ENCODE measurements at places on chromosomes 6 and 20. TPM values are rescaled to one million over a fixed set of nuclear protein-coding genes. Genes with fewer than 3 reads are reported as not detected.
A peak's percentile ranks its signal among the peaks of the same experiment; 100 is the strongest.

MATN4 gene
- total RNA-seq, result 2.7 TPM

TNFRSF6B gene
- total RNA-seq, result 7.1 TPM

KHDC1L gene
- not detected for total RNA-seq

CUL7 gene
- total RNA-seq, result 18.2 TPM

SEL1L2 gene
- not detected for total RNA-seq

MYCT1 gene
- total RNA-seq, result 4.2 TPM

TMEM74B gene
- total RNA-seq, result 4.1 TPM

RPP40 gene
- 8.8 TPM for total RNA-seq

NR2E1 gene
- not detected for total RNA-seq

MCCD1 gene
- not detected for total RNA-seq

TBC1D7 gene
- 13.9 TPM for total RNA-seq

CAP2 gene
- 1.4 TPM for total RNA-seq

BCAS1 gene
- 2.3 TPM for total RNA-seq

DNA sequence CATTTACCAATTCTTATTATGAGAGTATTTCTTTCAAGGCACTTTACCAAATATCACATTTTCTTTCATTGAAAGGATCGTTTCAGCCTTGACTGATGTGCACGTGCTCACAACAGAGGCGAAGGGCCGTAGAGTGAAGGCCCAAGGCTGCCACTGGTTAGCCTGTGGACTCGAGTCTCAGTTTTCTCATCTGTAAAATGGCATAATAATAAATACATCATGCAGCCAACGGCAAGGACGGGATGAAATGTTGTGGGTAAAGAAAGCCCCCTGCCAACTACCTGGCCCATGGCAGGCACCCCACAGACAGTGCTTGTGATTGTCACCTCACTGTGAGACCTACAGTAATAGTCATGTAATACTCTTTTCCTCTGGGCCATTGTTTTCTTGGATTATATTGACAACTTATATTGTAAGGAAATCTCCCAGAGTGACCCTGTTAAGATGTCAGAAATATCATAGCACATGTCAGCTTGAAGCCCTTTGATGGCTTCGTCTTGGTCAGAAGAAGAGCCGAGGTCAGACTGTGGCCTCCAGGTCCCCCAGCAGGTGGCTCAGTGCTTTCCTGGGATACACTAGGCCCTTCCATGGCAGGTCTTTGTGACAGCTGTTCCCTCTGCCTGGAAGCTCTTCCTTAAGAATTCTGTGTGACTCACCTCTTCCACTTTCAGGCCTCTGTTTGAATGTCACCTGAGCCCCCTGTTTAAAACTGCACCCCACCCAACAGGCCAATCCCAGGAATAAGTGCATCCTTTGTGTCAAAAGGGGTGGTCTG, 36.3 kb downstream of the FAM50B start:
- peak; percentile 59 for DNase-seq

- DNase-seq, result no peak
Observed at GRCh38 chr20:22653658-22654642, 69.6 kb upstream of the FOXA2 start.

DNA sequence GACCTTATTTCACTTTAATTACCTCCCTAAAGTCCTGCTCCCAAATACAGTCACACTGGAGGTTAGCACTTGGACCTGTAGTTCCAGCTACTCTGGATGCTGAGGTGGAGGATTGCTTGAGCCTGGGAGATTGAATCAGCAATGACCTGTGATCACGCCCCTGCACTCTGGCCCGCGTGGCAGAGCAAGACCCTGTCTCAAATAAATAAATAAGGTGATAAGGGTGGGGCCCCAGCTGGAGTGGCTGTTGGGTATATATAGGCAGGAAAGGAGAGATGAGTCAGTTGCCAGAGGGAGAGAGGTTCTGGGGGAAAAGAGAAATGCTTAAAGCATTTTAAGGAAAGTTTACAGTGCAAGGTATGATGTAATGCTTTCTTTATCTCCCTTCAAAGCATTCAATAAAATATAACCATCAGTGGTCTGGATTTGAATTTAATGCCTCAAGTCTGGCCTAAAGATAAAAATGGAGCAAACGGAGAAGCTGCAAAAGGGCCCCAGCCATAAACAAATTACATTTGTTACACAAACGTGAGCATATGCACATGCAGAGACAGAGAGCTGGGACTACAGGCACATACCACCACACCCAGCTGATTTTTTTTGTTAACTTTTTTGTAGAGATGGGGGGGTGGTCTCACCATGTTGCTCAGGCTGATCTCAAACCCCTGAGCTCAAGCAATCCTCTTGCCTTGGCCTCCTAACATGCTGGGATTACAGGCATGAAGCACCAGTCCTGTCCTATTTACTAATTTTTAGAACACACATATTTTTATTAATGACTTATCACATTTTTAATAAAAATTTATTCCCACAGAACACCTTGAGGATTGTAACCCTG, 6.1 kb upstream of the PM20D2 start:
- DNase-seq, result no peak

DNA sequence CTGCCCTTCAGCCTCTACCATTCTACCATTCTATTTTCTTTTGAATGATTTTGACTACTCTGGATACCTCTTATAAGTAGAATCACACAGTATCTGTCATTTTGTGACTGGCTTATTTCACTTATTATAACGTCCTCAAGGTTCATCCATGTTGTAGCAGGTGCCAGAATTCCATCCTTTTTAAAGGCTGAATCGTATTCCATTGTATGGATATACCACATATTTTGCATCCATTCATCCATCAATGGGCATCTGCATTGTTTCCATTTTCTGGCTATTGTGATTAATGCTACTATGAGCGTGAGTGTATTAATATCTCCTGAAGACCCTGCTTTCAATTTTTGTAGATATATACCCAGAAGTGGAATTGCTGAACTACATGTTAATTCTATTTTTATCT, 105.5 kb downstream of the SYNE1 start:
- DNase-seq, result no peak

DNA sequence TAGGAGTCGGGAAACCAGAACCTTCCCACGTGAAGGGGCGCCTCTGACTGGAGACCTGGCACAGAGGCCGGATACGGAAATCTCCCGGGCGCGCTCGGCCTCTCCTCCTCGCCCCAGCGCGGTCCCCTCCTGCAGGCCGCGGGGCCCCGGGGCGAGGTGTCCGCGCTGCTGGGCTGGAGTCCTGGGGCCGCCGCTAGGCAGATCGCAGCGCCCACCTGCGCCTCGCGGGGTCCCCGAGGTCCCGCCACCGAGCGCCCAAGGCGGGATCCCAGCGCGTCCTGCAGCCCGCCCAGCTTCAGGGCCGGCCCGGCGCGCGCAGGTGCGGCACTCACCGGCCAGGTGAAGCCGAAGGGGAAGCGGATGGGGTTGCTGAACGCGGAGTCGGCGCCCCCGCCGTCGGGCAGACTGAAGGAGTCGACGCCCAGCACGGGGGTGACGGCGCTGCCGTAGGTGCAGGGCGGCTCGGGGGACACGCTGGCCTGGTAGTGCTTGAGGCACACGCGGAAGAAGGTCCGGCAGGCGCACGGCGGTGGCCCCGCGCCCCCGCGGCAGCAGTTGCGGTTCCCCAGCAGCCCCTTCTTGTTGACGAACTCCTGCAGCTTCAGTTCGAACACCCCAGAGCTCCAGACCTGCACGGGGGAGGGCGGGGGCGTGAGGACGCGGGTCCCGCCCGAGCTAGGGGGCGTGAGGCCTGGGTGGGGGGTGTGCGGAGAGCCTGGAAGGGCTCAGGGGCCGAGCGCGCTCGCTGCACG, 1.5 kb downstream of the DLL1 start:
- DNase-seq, result no peak

- no peak for DNase-seq
Observed at GRCh38 chr6:122400121-122400450, 634 bp downstream of the HSF2 start.

DNA sequence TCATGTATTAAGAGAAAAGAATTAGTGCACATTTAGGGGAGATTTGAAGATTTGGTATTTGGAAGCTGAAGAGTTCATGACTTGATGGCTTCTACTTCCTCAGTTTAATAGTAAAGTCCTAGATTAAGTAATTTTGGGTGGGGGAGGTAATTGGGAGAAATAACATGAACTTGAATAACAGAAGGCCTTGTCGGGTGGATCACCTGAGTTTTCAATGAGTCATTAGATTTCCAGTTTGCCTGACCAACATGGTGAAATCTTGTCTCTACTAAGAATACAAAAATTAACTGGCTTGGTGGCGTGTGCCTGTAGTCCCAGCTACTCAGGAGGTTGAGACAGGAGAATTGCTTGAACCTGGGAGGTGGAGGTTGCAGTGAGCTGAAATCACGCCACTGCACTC, 181.0 kb downstream of the GJA1 start:
- no peak for DNase-seq

DNA sequence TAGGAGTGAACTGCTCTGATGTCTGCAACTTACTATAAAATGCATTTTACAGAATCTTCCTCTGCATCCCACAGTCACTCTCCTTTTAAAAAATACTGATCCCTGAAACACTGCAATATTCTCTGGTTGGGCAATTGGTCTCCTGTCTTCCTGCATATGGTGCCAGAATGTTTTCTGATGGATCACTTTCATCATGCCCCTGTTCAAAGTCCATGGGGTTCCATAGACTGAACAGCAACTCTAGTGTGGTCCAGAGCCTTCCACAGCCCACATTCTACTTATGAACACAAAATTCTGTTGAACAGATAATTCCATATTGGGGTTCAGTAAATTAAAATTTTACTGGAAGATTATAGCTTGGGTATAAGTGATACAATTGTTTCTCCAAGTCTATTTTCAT, 11.0 kb downstream of the GSTA2 start:
- no peak for DNase-seq

GRCh38 chr6:7806711-7807110, 80.8 kb downstream of the BMP6 start:
- no peak for DNase-seq

DNA sequence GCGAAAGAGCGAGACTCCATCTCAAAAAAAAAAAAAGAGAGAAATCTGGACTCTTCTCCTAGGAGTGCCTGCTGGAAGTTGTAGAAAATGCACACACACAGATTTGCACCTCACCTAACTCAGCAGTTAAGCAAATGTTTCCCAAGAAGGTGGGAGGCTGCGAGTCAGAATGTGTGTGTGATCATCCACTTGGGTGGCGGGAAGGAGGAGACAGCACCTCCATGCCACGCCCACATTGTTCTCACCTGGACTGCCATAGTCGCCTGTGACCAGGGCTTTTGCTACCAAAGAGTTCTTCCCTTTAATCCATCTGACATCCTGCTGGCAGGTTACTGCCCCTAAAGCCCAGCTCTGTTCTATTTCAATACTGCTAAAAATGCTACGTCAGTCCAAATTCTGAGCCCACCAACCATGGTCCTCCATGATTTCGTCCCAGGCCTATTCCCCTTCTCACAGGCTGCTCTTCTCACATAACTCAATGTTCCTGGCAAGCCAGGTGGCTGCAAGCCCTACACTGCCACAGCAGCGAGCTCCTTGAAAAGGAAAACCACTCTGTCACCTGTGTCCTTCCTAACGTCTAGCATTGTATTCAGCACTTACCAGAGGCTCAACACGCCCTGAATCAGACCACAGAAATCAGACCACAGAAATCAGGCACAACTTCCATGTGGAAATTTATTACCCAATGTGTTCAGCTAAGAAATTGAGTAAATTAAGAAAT, 77.5 kb downstream of the PSMG4 start:
- DNase-seq, result no peak

- no peak for DNase-seq
Observed at GRCh38 chr20:5148581-5148980, 21.8 kb downstream of the CDS2 start.

GRCh38 chr6:65126667-65127066, 580.4 kb downstream of the EYS start:
- no peak for DNase-seq

- DNase-seq, result no peak
Observed at GRCh38 chr6:30829639-30830255, 54.6 kb upstream of the DDR1 start.

DNA sequence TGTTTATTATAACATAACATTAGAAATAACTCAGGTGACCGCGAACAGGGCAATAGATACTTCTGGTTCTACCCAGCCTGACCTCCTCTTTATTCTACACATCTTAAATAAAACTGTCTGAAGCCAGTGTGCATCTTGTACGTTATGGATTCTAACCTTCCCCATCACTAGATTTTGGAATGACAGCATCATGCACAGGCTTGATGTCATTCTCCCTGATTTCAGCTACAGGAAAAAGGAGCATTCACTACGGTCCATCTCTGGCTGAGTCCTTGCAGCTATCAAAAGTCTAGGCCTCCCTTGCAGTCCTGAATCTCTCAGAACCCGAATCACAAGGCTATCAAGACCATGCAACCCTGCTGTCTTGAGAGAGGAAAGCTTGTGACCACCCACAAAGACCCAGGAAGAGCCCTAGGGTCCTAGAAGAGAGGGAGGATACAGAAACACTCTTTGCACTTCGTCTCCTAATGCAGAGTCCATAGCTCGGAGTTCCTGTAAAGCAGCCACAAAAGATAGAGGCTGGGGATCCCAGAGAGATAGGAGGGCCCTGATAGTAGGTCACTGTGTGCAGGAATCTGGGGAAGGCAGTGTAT, 845 bp downstream of the HLA-DPA1 start:
- no peak for DNase-seq

DNA sequence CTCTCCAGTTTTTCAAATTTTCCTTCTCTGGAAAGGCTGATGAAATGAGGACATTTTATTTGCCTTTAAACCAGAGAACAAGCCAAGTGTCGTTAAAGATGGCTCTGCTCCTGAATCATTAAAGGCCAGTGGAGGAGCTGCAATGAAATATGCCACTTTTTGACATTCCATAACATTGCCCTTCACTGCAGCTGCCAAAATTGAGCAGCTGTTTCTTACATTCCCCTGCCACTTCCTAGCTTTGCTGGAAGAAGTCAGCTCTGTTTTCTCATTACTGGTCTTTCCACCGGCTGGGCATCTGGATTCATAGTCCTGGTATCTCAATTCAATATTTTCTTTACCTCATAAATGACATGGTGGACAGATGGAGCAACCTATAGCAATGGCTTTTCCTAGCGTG, 45.5 kb upstream of the NRN1 start:
- no peak for DNase-seq

DNA sequence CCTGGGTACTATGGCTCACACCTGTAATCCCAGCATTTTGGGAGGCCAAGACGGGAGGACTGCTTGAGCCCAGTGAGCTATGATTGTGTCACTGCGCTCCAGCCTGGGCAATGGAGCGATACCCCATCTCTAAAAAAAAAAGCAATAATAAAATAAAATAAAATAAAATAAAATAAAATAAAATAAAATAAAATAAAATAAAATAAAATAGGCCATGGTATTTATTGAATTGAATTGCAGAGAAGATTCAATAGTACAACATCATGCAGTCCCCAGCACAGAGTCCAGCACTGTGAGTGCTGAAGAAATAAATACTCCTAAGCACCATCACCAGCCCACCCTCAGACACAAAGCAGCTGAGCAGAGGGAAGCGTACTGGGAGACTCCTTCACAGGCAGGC, 144.7 kb downstream of the RALGAPA2 start:
- no peak for DNase-seq

- DNase-seq, result no peak
Observed at GRCh38 chr6:157822245-157823000, 623 bp upstream of the SNX9 start.
